ENCODE measurements at places on chromosomes 5 and 9.

GRCh38 chr5:14258840-14259239, 115.7 kb downstream of the TRIO start:
- DNase-seq, result no peak

DNA sequence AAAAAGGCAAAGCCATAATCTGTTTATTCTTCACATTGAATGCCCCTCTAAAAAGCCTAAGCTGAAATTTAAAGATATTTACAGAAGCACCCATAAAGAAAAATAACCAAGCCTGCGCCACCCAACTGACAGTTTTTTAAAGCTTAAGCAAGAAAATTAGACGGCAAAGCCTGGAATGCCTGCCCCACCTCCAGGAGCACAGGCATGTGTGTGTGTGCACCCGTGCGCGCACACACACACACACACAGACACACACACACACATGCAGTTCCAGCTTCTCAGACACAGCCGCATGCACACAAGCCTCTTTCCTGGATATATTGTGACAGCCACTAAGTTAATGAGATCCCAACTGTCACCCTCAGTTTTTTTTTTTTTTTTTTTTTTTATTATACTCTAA, 88.2 kb downstream of the FRMD3 start:
- no peak for DNase-seq

DNA sequence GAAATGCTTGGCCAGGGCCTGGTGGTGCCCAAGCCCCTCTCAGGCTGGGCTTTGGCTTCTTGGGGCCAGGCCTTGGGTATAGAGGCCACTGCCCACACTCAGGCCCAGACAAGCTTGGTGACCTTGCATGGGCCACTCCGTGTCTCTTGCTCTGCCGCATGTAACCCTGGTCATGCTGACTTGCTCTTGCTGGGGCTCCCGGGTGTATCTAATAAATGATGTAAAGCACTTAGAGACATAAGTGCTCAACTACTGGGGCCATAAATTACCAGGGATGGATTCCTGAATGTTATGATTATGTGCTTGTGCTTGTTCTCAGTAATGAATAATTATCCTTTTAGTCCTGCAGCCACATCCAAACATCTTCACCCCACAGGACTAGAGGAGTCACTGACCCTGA, 54.0 kb downstream of the C5orf15 start:
- DNase-seq, result no peak

- DNase-seq, result no peak
These were observed 128.4 kb downstream of the GRIA1 start for GRCh38 chr5:153618867-153619266.

GRCh38 chr5:100877274-100877673, 25.8 kb downstream of the ST8SIA4 start:
- no peak for DNase-seq

DNA sequence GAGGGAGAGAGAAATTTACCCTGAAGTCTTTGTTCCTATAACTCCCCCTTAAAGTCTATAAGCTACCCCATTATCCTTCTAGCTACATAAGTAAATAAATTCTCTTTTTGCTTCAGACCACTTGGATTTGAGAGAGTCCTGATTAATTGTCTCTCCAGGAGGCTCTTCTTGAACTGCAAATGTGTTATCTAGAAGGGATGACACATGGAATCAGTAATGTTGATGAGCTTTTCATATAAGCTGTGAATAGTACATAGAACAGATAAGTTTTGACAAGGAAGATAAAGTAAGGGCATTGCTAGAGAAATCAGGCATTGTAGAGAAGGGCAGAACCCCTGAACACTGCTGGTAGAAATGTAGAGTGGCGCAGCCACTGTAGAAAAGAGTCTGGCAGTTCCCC, 42.5 kb upstream of the GNPDA1 start:
- no peak for DNase-seq

- no peak for DNase-seq
These were observed 68.4 kb downstream of the PDZD2 start for GRCh38 chr5:31707329-31707728.

GRCh38 chr9:136903041-136903554, 16.8 kb downstream of the TRAF2 start:
- DNase-seq, result no peak

GRCh38 chr9:84500826-84501225, 160.3 kb upstream of the SLC28A3 start:
- no peak for DNase-seq

DNA sequence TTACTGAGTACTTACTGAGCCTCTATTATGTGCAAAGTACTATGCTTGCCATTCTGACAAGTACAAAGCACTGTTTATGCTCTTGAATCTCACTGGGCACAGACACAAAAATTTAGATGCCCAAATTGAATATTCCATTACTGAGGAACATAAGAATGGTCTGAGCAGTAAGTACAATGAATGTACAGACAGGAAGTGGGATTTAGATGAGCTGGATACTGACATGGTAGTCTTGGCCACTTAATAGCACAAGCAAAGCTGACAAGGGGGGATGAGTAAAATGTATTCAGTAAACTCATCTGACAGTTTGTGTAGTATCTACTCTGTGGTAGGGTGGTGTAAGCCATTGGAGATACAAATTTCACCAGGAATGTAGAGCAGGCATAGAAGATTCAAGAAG, 132.4 kb downstream of the EFNA5 start:
- DNase-seq, result no peak

- no peak for DNase-seq
These were observed 1.6 kb upstream of the CD72 start for GRCh38 chr9:35619800-35620158.

DNA sequence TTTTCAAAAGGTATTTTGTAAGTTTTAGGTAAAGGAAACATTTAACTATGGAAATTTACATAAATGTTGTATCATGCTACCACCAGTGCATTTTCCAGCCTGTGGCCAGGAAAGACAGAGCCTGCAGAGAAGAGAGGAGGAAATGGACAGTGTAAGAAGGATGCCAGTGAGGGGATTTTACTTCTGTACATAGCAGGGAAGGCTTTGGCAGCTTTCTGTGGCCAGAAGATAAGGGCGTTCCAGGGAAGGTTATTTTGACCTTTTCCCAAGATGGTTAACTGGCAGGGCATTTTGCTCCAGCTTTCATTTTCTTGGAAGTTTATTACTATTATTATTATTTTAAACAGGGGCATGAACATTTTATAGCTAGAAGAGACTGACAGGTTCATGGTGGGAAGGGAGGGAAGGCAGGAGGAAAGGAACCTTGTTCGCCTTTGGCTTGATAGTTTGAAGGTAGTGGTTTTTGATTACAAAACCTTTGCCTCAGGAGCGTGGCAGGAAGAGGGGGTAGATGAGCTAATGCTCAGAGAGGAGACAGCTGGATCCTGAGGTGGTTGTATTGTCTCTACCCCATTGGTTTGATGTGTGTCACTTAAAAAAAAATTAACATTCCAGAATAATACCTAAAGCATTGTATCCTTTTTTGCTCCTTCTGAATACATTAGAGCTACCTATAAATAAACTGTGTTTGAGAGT, 4.1 kb downstream of the ISOC1 start:
- DNase-seq, result no peak

- DNase-seq, result no peak
These were observed 120.6 kb downstream of the TRIO start for GRCh38 chr5:14263699-14264098.

DNA sequence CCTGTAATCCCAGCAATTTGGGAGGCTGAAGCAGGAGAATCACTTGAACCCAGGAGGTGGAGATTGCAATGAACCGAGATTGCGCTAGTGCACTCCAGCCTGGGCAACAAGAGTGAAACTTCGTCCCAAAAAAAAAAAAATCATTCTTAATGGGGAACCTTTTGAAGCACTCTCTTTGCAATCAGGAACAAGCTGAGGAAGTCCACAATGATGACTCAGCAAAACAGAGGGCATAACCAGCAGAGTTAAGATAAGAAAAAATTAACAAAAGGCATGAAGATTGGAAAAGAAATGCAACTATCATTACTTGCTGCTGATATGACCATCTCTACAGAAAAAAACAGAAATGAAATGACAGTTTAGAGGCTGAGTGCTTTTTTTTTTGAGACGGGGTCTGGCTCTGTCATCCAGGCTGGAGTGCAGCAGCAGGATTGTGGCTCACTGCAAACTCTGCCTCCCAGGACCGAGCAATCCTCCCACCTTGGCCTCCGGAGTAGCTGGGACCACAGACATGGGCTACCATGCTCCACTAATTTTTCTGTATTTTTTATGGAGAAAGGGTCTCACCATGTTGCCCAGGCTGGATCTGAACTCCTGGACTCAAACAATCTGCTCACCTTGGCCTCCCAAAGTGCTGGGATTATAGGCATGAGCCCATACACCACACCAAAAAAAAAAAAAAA, 88.0 kb downstream of the FNBP1 start:
- no peak for DNase-seq

- no peak for DNase-seq
These were observed 7.4 kb downstream of the MEF2C start for GRCh38 chr5:88875341-88876234.

- DNase-seq, result peak; percentile 5
These were observed 5.3 kb upstream of the SUSD1 start for GRCh38 chr9:112180387-112180881.

DNA sequence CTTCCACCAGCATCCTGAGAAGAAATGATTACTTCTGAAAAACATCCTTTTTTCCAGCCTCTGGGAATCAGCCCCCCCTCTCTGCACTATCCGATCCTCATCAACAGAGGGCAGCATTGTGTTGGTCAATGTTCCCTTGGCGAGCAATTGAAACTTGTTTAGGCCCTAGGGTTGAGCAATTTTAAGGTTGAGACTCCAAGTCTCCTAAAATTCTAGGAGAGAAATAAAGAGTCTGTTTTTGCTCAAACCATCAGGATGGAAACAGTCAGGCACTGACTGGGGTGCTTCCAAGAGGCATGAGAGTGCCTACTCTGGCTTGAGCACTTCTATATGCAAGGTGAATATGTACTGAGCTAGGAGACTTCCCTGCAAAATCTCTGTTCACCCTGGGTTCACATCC, 12.4 kb upstream of the CYFIP2 start:
- no peak for DNase-seq

DNA sequence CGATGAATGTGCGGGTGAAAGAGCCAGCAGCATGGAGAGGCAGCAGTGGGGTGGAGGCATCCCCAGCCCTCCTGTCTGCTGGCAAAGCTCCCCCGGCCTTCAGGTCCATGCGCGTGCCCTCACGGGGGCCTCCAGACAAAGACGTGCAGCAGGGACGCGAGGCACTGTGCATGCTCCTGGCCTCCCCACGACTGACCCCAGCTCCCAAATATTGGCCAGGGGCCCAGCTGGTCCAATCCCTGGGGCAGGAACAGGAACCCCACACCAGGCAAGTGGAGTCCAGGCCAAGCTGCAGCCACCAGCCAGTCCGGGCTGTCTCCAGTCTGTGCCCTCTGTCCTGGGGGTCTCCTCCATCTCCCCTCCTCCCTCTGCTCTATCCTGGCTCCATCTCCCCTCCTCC, 33.5 kb upstream of the LRRC14B start:
- DNase-seq, result no peak

GRCh38 chr5:4048398-4048797, 452.8 kb downstream of the IRX1 start:
- no peak for DNase-seq

GRCh38 chr5:109825450-109825849, 135.7 kb downstream of the MAN2A1 start:
- no peak for DNase-seq

GRCh38 chr9:20302197-20302596, 320.1 kb downstream of the MLLT3 start:
- no peak for DNase-seq

DNA sequence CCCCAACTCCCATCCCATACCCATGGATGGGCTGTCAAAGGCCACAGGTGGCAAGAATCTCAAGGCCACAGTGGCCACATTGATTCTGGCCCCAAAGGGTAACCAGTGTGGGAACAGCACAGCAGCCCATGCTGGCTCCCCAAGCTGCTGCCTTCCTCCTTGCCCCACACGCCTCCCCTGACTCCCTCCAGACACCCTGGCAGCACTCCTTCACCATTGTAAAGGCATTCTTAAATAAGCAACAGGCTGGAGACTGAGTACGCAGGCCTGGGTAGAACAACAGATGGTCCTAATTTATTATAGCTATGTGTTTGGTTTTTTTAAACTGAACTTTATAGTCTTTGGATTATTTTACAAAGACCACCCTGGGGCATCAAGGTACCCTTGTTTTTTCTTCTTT, 158.8 kb downstream of the TSSK1B start:
- DNase-seq, result no peak

GRCh38 chr5:38105231-38105570, 153.2 kb upstream of the EGFLAM start:
- no peak for DNase-seq

GRCh38 chr9:21392270-21392669, 7.1 kb upstream of the IFNA2 start:
- no peak for DNase-seq

GRCh38 chr9:119763260-119763659, 394.0 kb upstream of the BRINP1 start:
- no peak for DNase-seq

- DNase-seq, result no peak
These were observed 282.4 kb downstream of the EFNA5 start for GRCh38 chr5:107388141-107388861.

DNA sequence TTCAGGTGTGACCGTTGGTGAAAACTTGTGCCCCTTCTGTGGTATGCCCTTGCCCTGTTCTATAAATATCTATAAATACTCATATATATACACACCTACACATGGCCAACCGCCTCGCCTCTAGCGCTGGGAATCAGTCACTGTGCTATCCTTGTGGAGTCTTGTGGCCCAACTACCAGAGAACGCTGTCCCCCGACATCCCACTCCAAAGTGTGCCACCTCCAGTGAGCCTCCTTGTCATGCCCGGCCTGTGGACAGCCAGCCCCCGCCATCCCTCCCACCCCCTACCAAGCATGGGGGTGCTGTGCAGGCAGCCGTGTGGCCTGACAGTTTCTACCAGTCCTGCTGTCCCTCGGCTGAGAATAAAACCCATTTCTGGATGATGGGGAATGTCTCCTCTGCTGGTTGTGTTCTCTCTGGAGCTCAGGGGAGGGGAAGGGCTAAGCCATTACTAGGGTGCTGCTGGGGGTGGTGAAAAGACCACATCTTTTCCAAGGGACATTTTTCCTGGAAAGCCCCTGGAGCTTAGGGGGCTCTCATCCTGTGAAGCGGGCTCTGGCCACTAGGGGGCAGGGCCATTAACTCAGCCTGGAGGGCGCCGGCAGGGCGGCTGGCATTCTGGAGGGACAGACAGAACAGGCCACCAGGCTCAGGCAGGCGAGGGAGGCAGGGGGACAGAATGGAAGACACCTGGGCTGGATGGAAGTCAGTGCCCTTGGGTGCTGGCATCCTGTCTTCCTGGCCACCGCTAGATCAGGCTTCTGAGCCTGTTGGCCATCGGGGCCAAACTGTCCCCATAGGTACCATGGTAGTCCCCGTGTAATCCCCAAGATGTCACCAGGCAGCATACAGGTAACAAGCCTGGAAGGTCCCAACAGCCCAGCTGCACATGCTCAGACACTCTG, 20.7 kb downstream of the GOLGA2 start:
- peak; percentile 25 for DNase-seq

DNA sequence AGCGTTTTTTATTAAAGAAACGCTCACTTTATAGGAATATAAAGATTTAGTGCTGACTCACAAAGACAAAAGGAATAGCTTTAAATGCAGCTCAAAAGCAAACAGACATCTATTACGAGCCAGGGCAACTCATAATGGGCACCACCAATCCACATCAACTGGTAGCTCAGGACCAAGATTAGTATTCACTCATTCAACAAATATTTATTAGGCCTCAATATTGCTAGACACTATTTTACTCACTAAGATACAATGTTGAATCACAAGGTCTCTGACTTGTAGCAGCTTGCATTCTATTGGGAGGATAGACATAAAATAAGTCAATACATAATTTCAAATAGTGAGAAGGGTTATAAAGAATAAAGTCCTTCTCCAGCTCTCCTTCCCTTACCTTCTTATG, 8.0 kb upstream of the MAN2A1 start:
- no peak for DNase-seq

- no peak for DNase-seq
These were observed 19.0 kb downstream of the VLDLR start for GRCh38 chr9:2640570-2640969.
